ENCODE measurements at places on chromosomes 5 and 9.

DNA sequence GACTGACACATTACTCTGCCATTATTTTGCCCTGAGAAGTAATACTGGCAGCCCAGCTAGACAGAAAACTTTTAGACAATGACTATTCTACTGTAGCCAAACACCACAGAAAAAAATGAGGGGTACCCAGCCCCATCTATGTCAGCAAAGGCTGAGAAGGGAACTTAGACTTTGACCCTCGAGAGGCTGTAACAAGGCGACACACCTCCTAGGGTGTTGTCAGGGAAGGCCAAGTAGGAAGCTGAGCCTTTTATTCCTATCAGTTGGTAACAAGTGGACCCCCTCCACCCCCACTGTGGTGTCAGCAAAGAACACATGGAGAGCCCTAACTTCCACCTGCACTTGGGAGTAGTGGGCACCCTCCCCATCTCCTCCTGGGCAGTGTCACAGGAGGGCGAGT lies 55.6 kb downstream of the SPTLC1 start:
- DNase-seq, result no peak

DNA sequence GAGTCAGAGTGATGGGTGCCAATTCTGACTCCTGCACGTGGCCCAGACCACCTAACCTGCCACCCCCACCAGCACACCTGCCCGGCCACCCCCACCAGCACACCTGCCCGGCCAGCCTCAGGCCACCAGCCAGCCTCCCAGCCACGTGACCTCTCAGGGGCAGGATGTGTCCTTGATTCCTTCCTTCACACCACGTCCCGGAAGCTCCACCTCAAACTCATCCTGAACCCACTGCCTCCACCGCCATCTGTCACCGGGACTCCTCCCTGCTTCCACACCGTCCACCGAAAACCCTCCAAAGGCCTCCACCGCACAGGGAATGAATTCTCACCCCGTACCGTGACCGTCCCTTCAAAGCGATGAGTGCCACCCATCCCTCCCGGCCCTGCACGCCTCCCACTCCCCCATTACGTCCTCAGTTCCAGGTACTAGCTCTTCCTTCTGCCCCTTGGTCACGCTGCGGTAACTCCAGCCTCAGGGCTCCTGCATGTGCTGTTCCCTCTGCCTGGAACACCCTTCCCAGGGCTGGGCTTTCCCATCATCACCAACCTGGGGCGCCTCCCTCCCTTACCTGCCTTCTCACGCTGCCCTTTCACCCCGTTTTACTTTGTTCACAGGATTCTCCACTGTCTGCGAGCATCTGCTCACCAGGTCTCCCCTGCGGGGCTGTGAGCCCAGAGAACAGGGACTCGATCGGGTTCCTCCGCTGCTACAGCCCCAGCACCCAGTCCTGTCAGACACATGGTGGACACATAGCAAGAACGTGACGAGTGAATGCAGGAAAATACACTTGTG lies 82.9 kb downstream of the ADAMTS2 start:
- no peak for DNase-seq

- no peak for DNase-seq
These were observed at the start of gene PCDH12 for GRCh38 chr5:141958113-141958512. Gene PCDH12 (minus strand): TSS chr5:141958202. CDS start chr5:141957851, 351 bp downstream.

- no peak for DNase-seq
These were observed 14.1 kb upstream of the LCP2 start for GRCh38 chr5:170311511-170312300.

DNA sequence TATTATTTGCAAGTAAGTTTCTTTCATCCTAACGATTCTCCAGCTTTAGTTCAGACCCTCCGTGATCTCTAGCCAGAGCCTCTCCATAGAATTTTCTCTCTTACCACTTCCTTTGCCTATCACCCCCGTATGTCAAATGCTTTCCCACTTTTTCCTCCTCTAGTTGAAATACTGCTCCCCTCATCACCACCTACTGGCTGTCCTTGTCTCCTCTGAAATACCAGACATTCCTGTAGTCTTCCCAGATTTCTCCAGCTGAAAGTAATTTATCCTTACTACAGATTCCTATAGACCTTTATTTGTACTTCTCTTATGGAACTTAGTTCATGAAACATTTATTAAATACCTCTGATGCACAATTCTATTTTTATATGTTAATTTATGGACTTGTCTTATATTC lies 36.0 kb upstream of the GLIPR2 start:
- DNase-seq, result no peak

GRCh38 chr5:174057206-174057605 lies 11.7 kb downstream of the NSG2 start:
- no peak for DNase-seq

GRCh38 chr5:5377780-5378179 lies 44.7 kb upstream of the ICE1 start:
- no peak for DNase-seq

DNA sequence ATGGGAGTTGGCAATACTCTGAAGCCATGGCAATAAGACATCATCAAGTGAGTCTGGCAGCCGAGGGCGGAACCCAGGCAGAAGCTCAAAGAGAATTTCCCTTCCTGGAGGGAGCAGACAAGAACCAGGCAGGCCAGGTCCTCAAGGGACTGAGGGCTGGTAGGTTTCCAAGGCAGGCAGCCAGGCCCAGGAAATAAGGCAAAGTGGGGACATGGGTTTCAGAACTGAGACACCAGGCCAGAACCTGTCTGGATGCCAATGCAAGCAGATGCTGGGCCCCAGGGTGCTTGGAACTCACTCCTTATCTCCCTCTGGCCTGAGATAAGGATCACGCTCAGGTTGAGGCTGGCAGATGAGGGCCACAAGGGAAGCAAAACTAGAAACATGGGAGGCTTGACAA lies 8.9 kb downstream of the TSSK1B start:
- no peak for DNase-seq

DNA sequence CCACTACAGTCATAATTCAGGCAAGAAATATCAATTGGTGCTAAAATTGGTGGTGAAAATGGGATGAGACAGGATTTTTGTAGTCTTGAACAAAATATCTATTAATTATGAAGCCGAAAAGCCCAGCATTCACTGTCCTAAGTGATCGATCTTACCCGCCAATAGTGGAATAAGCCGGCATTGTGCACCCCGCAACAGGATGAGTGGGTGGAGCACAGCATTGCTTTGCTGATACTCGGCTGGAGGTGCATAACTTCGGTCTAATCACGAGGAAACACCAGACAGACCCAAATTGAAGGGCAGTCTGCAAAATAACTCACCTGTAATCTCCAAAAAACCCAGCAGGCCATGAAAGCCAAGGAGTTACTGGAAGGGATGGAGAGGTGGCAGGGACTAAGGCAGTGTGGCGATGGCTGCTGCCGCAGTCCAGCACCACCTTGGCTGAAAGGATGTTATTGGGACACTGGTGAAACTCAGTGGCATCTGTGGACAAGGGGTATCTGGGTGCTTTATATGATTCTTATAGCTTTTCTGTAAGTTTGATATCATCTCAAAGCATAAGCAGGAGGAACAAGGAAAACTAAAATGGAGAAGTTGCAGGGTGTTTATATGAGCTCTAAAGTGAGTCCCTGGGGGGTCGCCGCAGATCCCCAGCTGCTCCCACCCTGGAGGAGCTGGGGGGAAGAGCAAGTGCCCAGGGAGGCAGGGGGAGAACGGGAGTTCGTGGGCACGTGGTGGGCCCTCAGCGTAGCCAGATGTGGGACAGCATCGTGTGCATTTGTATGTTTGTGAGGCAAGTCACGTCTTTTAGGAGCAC lies 45.2 kb downstream of the AHRR start:
- peak; percentile 3 for DNase-seq

DNA sequence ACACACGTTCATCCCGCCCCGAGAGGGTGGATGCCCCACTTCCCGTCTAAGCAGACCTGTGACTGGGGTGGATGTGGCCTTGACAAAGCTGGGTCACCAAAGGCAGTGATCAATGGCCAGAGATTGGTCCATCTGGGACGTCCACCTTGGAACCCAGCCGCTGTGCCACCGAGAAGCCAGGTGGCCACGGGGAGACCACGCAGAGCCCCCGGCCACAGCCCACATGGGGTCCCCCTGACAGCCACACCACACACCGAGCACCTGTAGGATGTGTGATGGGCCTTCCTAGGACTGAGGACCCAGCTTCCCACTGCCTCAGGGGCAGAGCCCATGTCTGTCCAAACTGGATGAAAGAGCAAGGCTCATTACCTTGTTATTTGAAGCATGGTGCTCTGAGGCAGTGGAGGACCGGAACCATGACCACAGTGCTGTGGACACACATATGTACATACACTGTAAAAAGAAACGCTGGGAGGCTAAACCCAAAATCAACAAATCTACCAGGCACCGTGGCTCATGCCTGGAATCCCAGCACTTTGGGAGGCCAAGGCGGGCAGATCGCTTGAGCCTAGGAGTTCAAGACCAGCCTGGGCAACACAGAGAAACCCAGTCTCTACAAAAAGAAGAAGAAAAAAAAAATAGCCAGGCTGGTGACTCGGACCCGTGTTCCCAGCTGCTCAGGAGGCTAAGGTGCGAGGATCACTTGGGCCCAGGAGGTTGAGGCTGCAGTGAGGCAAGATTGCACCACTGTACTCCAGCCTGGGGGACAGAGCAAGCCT lies 50.1 kb downstream of the MRPL36 start:
- DNase-seq, result no peak

DNA sequence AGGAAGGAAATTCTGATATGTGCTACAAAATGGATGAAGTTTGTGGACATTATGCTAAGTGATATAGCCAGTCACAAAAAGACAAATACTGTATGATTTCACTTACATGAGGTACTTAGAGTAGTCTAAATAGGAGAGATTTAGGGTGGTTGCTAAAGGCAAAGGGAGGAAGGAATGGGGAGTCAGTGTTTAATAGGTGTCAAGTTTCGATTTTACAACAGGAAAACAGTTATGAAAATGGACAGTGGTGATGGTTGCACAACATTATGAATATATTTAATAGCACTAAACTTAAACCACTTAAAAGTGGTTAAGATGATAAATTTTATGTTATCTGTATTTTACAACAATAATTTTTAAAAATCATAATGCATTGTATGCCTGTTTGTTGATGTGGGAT lies 40.4 kb upstream of the ECM2 start:
- DNase-seq, result no peak

DNA sequence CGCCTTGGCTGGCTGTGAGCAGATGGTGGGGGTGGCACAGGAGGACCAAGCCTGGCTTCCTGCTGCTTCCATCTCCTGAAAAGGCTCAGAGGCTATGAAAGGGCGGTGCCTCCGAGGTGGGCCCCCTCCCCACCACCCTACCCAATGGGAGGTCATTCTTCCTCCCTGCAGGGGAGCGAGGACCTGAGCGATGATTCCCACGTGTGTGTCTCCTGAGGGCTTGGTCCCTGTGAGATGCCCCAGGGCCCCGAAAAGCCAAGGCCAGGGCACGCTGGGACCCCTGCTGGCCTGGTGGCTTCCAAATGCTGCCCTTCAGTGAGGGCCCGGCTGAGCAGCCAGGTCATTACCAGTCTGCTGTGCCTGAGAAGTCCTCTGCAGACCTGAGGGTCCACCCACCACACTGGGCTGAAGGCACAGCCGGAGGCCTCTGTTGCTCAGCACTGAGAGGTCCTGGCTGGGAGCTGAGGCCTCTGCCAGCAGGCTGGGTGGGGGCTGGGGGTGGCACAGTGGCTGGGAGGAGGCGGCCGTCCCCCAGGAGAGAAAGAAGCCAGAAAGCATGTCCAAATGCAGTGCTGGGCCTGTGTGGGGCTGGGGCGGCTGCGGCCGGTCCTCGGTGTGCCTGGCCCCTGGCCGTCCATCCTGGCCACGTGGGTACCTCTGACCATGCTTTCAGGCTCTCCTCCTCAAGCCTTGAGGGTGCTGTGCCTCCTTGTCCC lies 14.0 kb upstream of the SLC6A19 start:
- DNase-seq, result no peak

DNA sequence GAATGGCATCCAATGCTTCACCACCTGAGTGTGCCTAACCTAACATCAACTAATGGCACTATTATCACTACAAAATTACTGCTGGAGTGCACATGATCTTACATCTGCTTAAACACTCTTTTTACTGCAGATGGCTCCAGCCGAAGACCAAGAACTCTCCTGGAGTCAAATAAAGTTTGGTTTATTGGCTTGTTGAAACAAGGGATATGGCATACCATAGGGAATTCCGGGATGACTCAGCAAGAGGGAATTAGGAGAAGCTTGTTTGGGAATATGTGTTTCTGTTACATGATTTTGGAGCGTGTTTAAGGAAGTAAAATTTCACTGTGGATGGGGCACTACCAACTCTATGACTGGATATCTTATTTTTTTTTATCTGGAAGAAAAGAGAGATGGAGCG lies 872.6 kb downstream of the DTWD2 start:
- DNase-seq, result no peak

- DNase-seq, result no peak
These were observed 203.2 kb downstream of the GAPVD1 start for GRCh38 chr9:125464591-125465385.

DNA sequence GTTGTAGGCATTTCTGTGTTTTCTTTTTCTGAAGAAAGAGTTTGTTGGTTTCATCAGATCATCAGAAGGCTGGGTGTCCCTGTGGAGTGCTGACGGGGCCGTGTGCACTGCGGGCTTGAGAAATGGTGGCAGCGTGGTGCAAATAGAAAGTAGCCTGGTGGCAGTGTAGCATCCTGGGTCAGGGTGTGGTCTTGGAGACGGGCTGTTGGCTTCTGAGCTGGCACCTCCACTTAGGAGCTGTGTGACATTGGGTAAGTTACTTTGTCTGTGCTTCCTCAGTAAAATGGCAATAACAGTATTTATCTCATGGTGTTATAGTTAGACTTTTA lies 10.0 kb upstream of the NDST1 start:
- no peak for DNase-seq

- DNase-seq, result no peak
These were observed 155.0 kb upstream of the IRX2 start for GRCh38 chr5:2906302-2907090.

DNA sequence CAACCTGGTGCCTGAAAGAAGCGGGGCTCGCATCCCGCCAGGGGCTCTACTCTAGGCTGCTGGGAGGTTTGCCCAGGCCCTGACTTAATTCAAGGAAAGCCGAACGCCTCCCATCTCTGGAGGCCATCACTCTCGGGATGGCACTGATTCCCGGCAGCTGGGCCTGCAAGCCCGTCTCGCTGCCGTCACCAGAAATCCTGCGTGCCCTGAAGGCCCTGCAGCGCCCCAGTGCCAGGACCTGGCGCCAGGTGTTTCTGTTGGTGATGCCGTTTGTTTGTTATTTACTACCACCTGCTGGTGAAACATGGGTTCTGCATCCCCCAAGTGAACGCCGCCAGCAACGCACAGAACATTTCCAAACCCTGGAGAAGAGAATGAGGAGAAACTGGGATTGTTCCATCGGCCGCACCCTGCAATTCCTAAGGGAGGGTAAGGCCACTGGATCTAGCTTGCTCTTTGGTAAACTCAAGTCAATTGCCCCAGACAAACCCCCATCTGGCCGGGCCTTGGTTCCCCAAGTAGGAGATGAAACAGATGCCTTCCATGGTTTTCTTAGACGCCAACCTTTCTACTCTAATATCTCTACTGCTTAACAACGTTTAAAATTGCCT lies 77.9 kb downstream of the AK8 start:
- DNase-seq, result peak; percentile 75

DNA sequence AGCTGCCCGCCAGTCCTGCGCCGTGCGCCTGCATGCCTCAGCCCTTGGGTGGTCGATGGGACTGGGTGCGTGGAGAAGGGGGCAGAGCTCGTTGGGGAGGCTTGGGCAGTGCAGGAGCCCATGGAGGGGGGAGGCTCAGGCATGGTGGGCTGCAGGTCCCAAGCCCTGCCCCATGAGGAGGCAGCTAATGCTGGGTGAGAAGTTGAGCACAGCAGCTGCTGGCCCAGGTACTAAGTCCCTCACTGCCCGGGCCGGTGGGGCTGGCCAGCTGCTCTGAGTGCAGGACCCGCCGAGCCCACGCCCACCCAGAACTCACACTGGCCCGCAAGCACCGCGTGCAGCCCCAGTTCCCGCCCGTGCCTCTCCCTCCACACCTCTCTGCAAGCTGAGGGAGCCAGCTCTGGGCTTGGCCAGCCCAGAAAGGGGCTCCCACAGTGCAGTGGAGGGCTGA lies 764.3 kb upstream of the TYRP1 start:
- DNase-seq, result no peak

Data from tibial nerve (tissue), 4 donors.